ENCODE measurements at places on chromosomes 7 and 10.

- no peak for DNase-seq
Measured at GRCh38 chr7:37234334-37234733, 214.3 kb downstream of the ELMO1 start.

GRCh38 chr7:25758559-25758958 lies 393.4 kb upstream of the NFE2L3 start:
- no peak for DNase-seq

GRCh38 chr7:47497367-47498096 lies 84.4 kb downstream of the TNS3 start:
- no peak for DNase-seq

GRCh38 chr10:95242581-95243317 lies 48.1 kb downstream of the PDLIM1 start:
- DNase-seq = no peak

DNA sequence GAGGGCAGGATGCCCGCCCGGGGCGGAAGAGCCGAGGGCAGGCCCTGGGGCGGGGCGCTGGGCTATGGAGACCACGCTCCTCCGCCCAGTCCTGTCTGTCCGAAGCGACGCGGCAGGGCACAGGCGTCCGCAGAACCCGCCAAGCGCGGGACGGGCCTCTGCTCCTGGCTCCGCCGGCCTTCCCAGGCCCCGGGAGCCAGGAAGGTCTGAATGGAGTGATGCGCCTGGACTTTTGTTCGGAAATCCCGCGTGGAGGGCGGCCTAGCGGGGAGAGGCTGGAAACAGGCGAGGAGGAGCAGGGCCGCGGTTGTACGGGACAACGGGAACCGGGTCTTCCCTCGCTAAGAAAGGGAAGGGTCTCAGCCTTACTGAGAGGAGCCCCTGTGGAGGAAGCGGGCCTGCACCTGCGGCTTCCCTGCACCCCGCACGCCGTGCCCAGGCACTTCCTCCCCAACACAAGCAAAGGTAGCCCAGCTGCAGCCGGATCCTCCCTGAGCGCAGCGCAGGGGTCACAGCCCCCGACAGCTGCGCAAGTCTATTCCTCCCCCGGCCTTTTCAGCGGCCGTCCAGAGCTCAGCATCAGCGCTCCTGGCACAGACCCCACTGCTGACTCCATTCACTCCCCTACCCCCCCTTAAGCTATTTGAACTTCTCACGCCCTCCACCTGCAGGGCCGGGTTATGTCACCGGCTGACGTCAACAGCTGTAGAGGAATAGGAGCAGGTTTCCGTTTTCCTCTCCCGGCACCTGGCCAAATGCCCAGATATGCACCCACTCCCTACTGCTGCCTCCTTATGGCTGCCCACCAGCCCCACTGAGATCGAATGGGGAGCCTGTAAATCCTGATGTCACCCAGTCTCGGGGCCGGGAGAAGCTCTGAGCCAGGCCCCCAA lies 143.2 kb upstream of the RET start:
- no peak for DNase-seq

- no peak for DNase-seq
Measured at GRCh38 chr10:90226517-90226916, 525.1 kb downstream of the KIF20B start.

DNA sequence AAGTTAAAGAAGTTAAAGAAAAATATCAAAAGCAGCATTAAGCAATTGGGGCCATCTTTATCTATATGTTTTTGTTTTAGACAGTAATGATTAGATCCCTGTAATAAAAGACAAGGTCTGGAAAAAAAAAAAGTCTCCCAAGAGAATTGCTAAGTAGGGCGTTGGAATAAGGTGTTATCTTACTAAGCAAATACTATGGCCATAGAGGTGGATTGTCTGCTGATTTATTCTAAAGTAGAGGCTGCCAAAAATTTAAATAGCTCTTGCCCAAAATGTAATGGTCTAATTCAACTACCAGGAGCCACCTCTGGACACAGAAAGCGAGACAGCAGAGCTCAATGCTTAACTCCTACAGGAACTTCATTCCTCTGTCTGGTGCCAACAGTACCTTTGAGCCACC lies 71.6 kb downstream of the HERPUD2 start:
- DNase-seq = no peak

- no peak for DNase-seq
Measured at GRCh38 chr10:131979821-131980270, 1.9 kb downstream of the BNIP3 start.

GRCh38 chr7:97024209-97025129 lies at the start of gene DLX5:
Gene DLX5 (minus strand): TSS chr7:97024831. CDS start chr7:97024623, 208 bp downstream.
- no peak for DNase-seq

GRCh38 chr10:78196396-78196795 lies 162.7 kb downstream of the RPS24 start:
- DNase-seq = no peak

Data from natural killer cell (primary cell).